ENCODE measurements at places on chromosomes 4 and X.

DNA sequence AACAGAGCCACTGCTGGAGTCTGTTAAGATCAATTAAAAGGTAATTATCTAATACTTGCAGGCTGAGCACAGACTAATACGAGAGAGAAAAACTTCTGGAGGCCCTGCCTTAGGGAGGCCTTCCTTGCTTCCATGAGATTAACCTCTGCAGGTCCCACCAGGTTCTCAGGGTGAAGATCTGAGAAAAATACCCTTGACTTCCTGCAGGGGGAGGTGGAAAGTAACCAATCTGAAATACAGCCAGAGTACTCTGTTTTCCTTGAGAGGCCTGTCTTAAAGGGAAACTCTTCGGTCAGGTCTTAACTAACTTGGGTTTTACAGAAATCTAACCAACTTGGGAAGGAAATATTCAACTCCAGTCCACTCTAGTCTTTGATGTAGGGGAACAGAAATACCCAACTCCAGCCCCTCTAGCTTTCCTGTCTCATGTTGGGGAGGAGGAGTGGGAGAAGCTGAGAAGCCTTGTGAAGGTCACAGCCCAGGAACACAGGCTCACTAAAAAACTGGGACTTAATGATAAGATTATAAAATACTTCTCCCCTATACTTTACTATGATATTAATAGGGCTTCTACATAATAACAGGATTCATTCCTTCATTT, 77.1 kb downstream of the TBCK start:
- peak; percentile 64 for DNase-seq

GRCh38 chrX:71815121-71815905, 52.2 kb downstream of the CXorf49B start:
- DNase-seq = no peak

GRCh38 chr4:54041933-54042332, 22.5 kb downstream of the CHIC2 start:
- no peak for DNase-seq

GRCh38 chr4:182188622-182189021, 54.6 kb upstream of the TENM3 start:
- peak; percentile 57 for DNase-seq

GRCh38 chr4:1074077-1074476, 39.3 kb downstream of the RNF212 start:
- no peak for DNase-seq

GRCh38 chrX:30270639-30271038, 23.7 kb downstream of the MAGEB1 start:
- DNase-seq = no peak

DNA sequence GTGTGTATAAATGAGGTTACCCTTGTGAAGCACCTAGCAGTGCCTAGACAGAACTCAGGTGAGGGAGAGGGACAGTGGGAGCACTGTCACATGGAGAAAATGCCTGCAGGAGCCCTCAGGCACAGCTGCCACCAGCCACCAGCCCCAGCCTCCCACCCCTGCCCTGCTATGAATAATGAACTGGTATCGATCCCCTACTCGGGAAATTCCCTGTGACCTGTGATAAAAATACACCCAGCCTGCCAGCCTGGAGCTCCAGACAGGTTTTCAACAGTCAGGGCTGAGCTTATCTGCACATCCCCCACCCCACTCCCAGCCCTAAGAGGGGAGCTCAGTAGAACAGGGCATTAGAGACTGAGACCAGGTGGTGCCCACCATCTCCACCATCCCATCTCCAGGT, 159.6 kb upstream of the PJA1 start:
- DNase-seq = no peak

DNA sequence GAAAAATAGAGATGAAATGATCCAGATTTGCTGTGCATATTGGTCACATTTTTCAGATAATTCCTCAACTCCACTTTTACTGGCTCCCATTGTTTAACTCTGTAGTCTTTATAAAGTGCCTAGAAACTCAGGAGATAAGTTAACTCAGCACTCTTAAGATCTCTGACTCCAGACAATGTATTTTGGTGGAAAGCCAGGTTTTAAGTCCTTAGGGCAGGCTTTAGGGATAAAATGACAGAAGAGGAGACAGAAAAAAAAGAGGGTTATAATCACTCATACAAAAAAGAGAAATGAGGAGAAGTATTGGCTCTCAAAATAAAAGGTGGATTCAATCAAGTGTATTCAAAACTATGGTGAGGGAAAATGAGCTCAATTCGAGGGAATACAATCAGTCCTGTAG, 674.8 kb upstream of the INTU start:
- no peak for DNase-seq

DNA sequence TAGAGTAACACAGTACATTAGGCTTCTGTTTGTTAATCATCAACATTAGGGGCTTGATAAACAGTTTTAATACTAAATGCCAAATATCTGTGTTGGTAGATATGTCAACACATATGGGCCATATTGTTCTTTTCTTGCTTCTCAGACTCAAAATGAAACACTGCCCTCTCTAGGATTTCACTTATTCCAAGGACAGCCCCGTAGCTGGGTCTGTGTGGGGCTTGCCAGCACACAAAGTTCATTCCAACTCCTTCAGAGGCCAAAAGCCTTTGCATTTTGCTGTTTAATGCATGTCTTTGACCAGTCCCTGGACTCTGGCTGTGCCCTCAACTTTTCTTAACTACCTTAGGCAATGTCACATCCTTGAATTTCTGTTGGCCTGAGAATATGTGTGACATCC, 102.0 kb upstream of the ZNF827 start:
- no peak for DNase-seq

DNA sequence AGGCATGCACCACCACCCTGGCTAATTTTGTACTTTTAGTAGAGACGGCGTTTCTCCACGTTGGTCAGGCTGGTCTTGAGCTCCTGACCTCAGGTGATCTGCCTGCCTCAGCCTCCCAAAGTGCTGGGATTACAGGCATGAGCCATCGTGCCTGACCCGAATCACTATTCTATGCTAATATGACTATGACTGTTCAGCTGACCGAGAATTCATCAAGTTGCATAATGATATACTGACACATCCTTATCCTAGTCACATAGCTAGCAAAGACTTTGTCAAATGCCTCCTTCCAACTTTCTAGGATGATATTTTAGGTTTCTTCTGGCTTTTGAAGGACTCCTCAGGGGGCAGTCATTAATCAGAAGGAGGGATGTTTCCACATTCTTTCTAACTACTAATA, 4.8 kb upstream of the GPM6B start:
- DNase-seq = peak; percentile 9

- peak; percentile 89 for DNase-seq
Measured at GRCh38 chr4:74374561-74375327, 9.8 kb downstream of the EREG start.

- no peak for DNase-seq
Measured at GRCh38 chrX:41604177-41604576, 84.6 kb upstream of the GPR34 start.

DNA sequence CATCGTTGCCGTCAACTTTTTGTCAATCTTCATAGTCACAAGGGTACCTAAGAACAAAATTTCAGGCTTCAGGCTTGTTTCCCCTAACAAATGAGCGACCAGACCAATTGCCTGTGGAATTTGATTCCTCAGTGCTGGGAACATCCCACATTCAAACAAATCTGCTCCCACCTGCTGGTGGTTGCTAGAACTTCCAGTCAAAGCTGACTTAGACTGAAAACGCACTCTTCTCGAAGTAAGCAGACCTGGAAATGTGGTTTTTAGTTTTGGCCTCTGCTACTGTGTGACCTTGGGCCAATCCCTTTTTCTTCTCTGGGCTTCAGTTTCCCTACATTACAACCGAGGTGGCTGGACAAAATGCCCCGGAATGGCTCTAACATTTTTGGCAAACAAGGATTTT, 1.8 kb upstream of the GABRQ start:
- DNase-seq = peak; percentile 70

- DNase-seq = peak; percentile 94
Measured at GRCh38 chr4:183241322-183241640, 78.8 kb downstream of the CLDN22 start.

DNA sequence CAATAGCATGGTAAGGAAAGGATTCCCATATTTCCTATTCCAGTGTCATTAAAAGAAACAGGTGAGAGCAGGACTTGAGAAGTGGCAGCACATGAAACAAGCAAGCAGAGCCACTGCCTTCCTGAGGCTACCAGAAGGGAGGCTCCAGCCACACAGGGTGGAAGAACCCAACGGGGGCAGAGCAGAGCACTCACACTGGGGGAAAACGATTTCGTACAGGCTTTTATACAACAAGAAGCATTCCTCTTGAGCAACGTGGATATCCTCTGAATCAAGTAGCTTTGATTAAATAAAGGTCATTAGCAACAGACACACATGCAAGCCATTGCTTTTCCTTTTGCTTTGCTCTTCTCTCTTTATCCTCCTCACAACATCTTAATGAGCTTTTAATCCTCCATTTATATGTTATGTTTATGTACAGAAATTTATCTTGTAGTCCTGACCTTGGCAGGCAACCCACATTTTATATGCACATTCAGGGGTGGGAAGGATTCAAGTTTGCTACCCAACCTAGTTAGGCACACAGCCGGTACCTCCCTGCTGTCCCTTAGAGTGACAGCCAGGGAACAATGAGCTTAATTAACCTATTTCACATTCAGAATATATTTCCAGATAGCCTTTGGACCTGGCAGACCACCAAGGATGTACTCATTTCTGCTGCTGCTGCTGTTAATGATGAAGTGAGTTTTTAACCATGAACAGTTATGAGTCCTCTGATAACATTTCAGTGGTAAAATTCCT, 202.1 kb downstream of the ARHGAP24 start:
- peak; percentile 38 for DNase-seq

GRCh38 chrX:121781991-121782390, 734.6 kb downstream of the GLUD2 start:
- no peak for DNase-seq

- no peak for DNase-seq
Measured at GRCh38 chr4:101178731-101179130, 168.6 kb downstream of the PPP3CA start.

DNA sequence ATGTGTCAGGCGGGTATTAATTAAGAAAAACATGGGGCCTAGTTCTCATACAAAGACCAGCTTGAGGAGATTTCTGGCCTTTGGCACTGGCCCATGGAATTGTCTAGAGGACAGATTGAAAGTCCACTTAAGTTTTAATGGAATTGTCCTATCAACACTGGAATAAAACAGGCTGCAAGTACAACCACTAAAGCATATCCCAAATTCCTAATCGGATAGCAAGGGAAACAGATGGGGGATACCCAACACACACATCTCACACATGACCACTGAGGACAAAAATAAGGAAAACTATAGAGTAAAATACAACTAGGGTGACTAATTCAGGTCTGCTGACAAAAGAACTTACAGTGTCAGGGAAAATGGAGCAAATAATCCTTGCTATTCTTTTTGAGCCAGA, 167.8 kb downstream of the GASK1B start:
- DNase-seq = no peak

GRCh38 chrX:152313529-152314302, 137.4 kb downstream of the GABRA3 start:
- DNase-seq = peak; percentile 0

DNA sequence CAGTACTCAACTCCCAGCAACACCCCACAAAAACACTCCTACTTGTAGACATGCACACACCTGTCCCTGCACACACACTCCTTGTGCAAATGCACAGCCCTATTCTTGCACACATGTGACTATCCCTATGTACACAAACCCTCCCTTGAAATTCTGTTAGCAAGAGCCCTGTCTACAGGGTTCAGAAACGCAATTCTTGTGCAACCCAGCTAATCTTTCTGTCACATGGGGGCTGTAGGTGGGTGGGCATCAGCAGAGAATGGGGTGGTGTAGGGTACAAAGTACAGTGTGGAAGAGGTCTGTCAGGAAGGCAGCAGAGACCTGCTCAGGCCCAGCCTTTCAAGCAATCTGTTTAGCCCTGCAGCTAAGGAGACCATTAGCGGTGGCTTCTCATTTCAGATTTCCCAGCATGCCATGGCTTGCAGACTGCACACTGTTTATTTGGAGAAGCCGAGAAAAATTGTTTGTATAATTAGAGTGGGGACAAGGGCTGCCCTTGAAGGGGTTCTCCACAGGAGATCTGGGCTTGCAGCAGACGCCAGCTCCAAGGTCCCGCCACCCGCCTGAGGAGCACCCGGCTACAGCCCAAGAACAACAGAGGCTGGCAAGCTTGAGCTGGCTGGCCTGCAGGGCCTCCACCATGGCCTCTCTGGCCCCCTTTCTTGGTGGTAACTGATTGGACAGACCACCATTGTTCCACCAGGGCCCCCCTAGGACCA, 144.0 kb upstream of the PJA1 start:
- no peak for DNase-seq

DNA sequence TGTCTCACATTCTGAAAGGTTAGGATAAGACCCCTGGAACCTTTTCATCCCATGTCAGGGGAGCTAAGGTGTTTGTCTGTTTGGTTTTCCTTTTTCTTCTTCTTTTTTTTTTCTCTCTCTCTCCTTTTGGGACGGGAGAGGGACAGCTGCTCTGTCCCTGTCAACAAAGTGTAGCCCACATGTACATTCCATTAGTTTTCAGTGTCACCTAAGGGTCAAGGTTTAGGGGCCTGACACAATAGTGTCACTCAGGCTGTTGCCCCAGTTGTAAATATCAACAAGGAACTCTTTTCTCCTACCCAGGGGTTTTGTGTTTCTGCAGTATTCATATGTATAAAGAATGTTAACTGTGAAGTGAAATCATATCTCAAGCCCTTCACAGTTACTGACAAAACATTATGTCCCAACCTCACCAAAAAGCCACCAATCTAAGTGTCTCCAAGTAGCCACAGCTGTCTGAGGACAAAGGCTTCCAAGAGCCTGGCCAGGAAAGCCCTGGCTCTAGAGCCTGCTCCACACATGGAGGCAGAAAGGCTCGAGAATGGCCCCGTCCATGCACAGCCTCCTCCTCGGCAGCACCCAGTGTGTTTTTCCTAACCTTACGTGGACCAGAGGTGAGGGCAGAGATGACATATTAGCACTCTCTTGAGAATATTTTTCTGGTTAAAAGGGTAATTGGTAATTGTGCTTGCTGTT, 9.4 kb downstream of the IRF2 start:
- DNase-seq = no peak

GRCh38 chr4:81600520-81601357, 129.0 kb upstream of the RASGEF1B start:
- DNase-seq = no peak

DNA sequence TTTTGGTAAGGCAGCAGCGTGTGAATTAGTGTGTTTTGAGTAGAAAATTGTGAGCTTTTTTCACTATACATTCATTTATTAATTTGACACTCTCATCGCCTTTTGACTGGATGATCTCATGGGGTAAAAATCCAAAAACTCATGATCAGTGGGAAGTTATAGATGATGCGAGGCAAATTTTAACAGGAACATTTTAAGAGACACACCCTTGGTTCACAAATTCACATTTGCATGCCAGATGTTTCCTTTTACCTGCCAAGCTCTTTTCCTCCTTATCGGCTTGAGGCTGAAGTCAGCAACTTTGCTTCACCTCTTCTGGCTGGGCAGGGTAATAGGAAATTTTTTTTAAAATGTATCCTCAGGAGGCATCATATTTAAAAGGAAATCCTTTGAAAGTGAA, 318.0 kb upstream of the HS3ST1 start:
- no peak for DNase-seq

GRCh38 chr4:76781698-76782595, 116.0 kb downstream of the SOWAHB start:
- peak; percentile 98 for DNase-seq

Data from iris pigment epithelial cell (primary cell).